ENCODE measurements at places on chromosomes 12 and 14.

DNA sequence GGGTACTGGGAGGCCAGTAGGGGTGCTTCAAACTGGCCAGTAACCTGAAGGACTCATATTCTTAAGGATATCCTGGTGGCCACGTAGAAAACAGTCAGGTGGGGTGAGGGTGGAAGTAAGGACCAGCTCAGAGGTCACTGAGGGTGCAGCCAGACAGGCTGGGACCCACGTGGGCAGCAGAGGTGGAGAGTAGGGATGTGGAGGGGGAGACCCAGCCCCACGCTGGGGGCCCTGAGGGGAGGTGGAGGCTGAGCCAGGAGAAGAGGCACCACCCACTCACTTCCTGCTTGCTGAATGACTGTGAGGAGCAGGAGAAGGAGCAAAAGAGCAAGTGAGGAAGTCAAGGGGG, 12.6 kb upstream of the SERPINA3 start:
- DNase-seq, result no peak

- DNase-seq, result no peak
These were observed 63.8 kb downstream of the RIN3 start for GRCh38 chr14:92577321-92577742.

GRCh38 chr12:55974308-55974730, 441 bp downstream of the RAB5B start:
- peak; percentile 88 for DNase-seq

- DNase-seq, result no peak
These were observed 114.4 kb upstream of the PARP11 start for GRCh38 chr12:3987571-3987970.

Data from mesendoderm (in vitro differentiated cells).